Left cardiac atrium (tissue), 4 donors: ENCODE measurements at places on chromosomes 4 and X. TPM values are rescaled to one million over a fixed set of nuclear protein-coding genes. Genes with fewer than 3 reads are reported as not detected.

DNA sequence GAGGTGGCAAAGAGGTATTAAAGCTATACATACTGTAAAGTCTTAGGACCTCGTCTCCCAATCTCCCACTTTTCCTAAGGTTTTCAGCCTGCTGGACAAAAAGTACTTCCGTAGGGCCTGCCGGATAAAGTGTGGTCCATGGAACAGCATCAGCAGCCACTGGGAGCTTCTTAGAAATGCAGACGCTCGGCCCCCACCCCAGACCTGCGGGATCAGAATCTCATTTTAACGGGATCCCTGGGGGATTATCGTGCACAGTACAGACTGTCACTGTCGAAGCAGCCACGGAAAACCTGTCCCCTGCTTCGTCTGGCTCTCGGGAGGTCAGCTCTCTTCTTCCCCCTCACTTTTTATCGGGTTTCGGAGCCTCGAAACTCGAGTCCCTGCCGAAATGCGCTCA, 802 bp downstream of the ADGRG2 start:
- no peak for DNase-seq

DNA sequence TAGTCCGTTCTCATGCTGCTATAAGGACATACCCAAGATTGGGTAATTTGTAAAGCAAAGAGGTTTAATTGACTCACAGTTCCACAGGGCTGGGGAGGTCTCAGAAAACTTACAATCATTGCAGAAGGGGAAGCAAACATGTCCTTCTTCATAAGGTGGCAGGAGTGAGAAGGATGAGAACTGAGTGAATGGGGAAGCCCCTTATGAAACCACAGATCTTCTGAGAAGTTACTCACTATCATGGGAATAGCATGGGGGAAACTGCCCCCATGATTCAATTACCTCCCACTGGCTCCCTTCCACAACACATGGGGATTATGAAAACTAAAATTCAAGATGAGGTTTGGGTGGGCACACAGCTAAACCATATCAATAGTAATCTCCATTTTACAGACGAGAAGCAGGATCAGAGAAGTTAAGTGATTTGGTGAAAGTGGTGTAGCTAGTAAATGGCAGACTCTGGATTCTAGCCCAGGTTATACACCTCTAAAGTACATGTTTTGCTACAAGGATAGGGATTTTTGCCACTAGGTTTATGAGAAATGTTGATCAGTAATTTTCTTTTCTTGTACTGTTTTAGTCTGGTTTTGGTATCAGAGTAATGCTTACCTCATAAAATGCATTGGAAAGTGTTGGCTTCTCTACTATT, 47.3 kb upstream of the C1GALT1C1 start:
- DNase-seq = no peak

GRCh38 chr4:89482251-89482650, 174.7 kb upstream of the GPRIN3 start:
- no peak for DNase-seq

DNA sequence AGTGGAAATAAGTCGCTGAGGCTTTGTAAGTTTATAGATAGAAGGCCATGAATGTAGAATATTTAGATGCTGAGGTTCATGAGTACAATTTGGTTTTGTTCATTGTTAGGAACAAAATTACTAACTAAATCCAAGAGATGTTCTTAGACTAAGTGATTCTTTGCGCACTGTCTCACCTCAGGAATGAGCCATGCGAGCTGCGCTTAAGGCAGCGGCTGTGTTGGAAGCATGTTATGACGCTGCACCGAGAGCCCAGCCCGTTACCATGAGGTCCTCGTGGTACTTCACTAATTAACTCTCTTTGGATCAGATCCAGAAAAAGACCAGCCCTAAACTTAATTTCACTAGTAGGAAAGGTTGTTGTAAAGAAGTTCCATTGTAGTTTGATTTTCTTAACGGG, 166.2 kb downstream of the RAPGEF2 start:
- DNase-seq = no peak

GRCh38 chr4:115515366-115515765, 401.9 kb upstream of the NDST4 start:
- no peak for DNase-seq

GRCh38 chr4:18134111-18134510, 112.6 kb upstream of the LCORL start:
- DNase-seq = no peak

DNA sequence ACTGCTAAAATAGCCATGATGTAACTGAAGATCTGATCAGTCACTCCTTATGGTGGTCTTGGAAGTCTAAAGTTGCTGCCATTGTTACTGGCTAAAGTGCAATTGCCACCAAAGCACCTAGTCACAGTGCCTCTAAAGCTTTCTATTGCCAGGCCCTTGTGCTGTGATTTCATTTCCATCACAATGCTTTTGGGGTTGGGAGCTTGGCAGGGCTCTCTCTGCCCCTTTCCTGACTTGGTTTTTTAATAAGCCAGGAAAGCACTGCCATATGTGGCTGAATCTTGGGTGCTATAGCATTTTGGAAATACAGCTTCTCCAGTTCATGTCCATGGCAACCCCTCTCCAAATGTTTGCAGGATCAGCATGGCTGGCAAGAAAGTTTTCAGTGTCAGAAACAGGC, 1712.4 kb upstream of the TENM3 start:
- DNase-seq = no peak

GRCh38 chr4:97998203-97998602, 145.1 kb downstream of the STPG2 start:
- DNase-seq = no peak

GRCh38 chr4:472881-473569, 25.9 kb downstream of the ZNF721 start:
- DNase-seq = no peak

- DNase-seq = no peak
Measured at GRCh38 chrX:39574178-39574577, 523.6 kb downstream of the BCOR start.

DNA sequence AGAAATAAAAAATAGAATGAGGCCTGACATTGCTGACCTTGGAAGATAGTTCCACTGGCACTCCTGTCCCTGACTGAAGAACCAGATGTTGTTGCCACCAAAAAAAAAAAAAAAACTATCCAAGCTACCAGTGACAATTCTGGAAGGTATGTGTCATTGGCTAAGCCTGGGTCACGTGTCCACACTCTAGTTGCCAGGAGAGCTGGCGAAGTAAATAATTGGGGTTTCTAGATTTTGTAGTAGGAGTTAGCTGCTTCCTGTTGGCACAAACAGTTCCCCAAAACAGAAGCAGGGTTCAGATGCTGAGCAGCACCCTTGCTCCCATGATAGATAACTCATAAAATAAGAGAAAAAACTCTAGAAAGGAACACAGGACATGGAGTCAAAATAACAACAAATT, 20.5 kb downstream of the MND1 start:
- no peak for DNase-seq

DNA sequence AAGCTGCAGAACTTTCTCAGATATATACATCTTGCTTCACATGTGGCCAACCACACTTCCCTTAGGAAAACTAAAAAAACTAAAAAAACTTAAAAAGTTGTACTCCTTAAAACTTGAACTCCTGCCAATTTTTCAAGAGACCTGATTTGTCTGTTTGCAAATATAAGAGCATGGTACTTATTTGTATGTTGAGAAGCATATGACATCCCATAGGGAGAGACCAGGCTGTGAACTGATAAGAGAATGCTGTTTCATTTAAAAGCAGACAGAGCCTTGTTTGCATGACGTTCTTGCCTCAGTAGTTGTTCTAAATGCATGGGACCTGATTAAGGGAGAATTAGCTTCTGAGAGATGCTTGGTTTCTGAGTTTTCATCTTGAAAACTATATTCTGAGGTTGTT, 169.9 kb downstream of the GPC3 start:
- no peak for DNase-seq

DNA sequence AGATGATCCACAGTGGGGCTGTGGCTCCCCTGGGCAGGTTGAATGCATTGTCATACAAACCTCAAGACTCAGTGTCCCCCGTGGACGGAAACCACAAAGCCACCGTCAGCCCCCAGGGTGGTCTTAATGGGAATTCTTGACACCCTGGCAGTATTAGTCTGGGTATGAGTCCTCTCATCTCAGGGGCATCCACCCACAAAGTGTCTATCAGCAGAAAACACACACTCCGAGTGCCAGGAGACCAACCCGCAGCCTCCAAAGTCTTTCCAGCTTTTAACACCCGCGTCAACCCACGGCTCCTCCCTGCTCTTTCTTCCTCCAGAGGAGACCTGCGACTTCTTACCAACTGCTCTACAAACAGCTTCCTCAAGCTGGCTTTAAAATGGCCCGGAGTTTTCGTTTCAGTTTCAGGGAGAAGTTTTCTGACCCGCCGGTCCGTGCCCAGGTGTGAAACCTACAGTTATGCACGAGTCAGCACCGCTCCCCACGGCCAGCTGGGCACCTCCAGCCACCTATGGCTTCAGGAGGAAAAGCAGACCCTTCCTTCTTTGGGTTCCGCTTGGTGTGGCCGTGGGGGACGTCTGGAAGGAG, 14.4 kb upstream of the ASMTL start:
- no peak for DNase-seq

- DNase-seq = no peak
Measured at GRCh38 chr4:167614866-167615265, 380.6 kb upstream of the SPOCK3 start.

GRCh38 chrX:128439159-128439558, 387.0 kb upstream of the ACTRT1 start:
- no peak for DNase-seq

- no peak for DNase-seq
Measured at GRCh38 chrX:150543230-150544155, 24.9 kb upstream of the MTM1 start.

DNA sequence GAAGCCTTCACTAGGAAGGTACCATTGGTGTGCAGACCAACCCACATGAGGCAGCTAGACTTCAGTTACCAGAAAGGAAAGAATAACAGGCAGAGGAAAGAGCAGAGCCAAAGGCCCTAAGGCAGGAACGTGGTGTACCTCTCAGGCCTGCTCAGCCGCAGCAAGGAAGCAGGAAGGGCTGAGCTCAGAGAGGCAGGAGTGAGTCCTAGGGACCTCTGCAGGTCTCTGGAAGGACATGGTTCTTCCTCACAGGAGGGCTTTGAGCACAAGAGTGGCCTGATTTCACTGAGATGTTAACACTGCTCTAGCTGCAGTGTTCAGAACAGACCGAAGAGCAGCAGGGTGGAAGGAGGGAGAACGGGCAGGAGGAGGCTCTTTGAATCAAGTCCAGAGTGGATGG, 124.6 kb downstream of the DCHS2 start:
- no peak for DNase-seq

GRCh38 chr4:73415807-73416238, 11.7 kb downstream of the ALB start:
- no peak for DNase-seq

GRCh38 chr4:16000708-16001483, 37.9 kb upstream of the FGFBP2 start:
- DNase-seq = no peak

DNA sequence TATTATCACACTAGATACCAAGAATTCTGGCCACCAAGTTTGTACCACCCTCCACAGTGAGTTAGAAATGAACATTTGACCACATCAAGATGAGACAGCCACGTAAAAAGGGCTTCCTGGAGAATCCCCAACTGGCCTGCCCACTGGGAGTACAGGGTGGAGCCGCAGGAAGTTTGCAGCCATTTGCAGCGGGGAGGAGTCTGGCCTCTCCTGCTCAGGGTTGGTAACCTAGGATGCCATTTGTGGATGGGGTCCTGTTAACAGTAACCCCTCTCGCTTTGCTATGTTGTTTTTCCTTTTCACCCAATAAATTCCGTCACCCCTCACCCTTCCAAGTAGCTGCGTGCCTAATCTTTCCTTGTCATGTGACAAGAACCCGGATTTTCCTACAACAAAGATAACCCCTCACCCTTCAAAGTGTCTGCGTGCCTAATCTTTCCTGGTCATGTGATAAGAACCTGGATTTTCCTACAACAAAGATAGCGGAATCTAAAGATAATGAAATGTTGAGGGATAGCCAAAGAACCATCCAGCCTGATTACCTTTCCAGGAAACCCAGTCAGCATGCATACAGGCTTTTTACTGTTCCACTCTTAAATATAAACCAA, 245.4 kb downstream of the NAF1 start:
- DNase-seq = no peak

- DNase-seq = no peak
Measured at GRCh38 chrX:118736394-118737010, 9.1 kb downstream of the IL13RA1 start.

GRCh38 chr4:13783800-13784411, 156.4 kb upstream of the BOD1L1 start:
- DNase-seq = no peak

GRCh38 chrX:72712094-72712755, 1.9 kb downstream of the PHKA1 start:
- DNase-seq = no peak

DNA sequence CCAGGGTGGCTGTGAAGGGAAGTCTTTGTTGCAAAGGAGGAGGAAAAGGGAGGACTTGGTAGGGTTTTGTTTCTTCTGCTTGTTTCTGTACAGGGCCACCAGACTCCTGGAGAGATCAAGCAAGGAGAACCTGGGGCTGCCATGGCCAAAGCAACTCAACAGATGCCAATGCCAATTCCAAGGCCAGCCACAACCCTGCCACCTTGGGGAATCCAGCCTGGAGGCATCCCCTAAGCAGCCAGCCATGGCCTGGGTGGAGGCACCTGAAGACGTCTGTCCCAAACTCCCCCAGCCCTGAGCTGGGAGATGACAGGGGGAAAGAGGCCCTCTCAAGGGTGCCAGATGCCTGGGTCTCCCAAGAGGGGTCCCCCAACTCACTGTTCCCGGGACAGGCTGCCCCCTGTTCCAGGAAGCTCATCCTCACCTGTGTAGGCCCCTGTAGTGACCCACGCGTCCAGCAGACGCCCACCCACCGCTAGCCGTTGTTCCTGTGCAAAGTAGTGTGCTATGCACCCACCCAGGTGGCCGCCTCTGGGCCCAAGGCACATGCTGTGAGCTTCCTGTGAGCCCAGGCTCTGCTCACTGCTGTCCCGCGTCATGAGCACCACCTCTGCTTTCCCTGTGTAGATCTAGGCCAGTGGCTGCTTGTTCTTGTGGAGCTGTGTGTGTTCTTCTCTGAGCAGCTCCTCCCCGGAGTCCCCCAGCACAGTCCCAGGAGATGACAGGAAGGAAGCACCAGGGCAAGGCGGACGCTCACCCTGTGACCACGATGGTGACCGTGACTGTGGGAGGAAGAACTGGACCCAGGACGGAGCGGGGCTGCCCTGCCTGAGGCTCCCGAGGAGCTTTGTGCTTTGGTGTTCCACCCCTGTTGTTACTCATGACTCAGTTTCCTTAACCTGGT, 3.2 kb downstream of the PNMA3 start:
- no peak for DNase-seq

Gene SRPX
- total RNA-seq = 101 TPM

Gene FLNA
- 406 TPM for total RNA-seq

Gene EFHC2
- 5.1 TPM for total RNA-seq

Gene NHS
- 2.0 TPM for total RNA-seq

Gene POF1B
- 19.5 TPM for total RNA-seq

Gene CTPS2
- total RNA-seq = 6.2 TPM

Gene USP46
- 40.7 TPM for total RNA-seq

Gene TMSB15C
- 0.32 TPM for total RNA-seq

Gene SPOCK3
- not detected for total RNA-seq

Gene ANXA5
- total RNA-seq = 278 TPM

Gene RNF128
- 0.74 TPM for total RNA-seq

Gene NUP62CL
- 1.3 TPM for total RNA-seq

Gene STARD8
- total RNA-seq = 13.2 TPM

Gene TMEM150C
- total RNA-seq = 12.1 TPM
